Fibroblast of skin of left biceps (primary cell): ENCODE measurements at places on chromosomes 2 and 18.

DNA sequence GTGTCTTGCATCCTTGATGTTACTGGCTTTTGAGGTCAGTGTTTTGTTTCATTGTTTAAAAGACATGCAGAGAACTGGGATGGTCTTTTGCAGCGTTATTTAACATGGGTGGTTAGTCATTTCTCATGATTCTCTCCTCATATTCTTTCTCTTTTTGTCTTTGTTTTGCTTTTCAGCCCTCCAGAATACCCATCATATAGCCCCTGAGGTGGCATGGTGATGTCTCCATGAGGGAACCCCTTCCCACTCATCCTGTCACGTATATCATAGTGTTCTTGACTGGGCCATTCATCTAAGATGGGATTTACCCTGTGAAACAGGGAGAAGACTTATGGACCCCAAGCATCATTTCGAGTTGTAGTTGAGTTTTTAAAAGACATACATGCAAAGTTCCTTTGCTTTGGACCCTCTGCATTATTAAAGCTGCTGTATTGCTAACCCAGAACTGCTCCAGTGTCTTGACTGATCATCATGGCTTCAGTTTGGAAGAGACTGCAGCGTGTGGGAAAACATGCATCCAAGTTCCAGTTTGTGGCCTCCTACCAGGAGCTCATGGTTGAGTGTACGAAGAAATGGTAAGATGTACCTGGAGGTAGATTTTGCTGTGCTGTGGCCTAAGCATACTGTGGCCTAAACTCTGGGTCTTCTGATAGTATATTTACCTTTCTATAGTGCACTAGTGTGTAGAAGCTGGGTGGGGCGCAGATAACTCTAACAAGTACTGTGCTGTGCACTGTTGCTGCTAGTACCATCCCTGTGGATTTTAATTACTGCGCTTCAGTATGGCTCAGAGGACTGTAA, 1.4 kb downstream of the EHBP1 start:
- no peak for DNase-seq

GRCh38 chr2:862731-863466, 87.8 kb upstream of the SNTG2 start:
- DNase-seq: no peak

GRCh38 chr2:120587997-120588336, 147.7 kb upstream of the GLI2 start:
- DNase-seq: no peak

DNA sequence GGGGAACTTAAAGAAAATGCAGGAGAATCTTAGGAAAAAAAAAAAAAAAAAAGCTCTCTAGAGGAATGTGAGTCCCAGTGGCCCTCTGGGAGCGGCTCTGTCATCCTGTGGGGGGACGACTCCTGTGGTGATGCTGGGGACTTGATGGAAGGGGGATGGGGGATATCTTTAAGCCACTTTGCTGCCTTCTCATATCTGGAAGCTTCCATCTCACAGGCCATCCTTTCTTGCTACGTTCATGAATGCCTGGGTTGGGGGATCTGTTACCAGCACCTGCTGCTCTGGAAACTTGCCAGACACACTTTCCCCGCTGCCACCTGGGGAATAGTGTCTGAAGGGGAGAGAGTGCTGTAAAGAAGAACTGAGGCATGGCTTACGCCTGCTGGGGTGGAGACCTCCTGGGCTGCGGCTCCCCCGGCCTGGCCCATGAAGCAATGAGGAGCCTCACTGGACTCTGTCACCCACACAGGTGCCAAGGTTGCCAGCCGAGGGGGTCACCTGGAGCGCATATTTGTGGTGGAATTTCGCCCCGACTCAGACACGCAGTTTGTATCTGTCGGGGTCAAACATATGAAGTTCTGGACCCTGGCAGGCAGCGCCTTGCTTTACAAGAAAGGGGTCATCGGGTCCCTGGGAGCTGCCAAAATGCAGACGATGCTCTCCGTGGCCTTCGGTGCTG, 92.8 kb downstream of the RTN4 start:
- no peak for DNase-seq

DNA sequence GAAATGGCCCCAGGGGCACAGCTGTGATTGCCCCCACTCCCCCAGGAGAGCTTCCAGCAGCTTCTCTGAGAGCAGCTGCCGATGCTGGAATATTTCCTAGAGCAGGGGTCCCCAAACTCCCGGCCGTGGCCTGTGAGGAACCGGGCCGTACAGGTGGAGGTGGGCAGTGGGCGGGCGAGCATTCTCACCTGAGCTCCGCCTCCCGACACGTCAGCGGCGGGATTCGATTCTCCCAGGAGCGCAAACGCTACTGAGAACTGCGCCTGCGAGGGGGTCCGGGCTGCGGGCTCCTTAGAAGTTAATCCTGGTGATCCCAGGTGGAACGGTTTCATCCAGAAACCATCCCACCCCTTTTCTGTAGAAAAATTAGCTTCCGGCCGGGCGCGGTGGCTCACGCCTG, 69.1 kb upstream of the PXDN start:
- no peak for DNase-seq

DNA sequence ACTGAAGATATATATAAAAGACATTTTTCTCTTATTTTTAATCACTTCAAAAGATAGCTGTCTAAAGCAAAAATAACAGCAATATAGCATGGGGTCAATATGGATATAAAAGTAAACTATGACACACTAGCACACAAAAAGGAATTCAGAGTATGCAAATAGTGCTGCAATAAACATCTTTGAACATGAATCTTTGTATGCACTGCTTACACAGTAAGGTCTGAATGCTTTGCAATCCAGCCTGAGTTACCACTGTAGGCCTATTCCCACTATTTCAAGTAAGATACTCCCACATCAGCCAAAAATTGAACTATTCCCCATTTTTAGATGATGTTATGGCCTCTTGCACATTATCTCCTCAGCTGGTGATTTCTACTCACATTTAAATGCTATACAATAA, 27.4 kb upstream of the ERCC3 start:
- DNase-seq: no peak

DNA sequence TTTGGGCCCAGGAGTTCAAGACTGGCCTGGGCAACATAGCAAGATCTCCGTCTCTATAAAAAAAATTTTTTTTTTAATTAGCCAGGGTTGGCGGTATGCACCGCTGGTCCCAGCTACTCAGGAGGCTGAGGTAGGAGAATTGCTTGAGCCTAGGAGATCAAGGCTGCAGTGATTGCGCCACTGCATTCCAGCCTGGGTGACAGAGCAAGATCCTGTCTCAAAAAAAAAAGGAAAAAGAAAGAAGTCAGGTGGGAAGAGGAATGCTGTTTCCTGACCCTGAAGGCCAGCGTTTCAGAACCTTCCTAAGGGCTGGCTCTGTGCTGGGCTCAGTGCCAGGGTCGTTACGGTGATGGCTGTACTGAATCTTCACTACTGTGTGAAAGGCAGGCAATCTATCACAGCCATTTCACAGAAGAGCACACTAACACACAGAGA, 35.0 kb upstream of the AGAP1 start:
- no peak for DNase-seq

- DNase-seq: no peak
Observed at GRCh38 chr2:41618754-41619153, 429.1 kb upstream of the PKDCC start.

GRCh38 chr18:3179430-3180089, 40.2 kb downstream of the MYOM1 start:
- DNase-seq: no peak

GRCh38 chr2:212979799-212980198, 171.6 kb downstream of the IKZF2 start:
- no peak for DNase-seq

DNA sequence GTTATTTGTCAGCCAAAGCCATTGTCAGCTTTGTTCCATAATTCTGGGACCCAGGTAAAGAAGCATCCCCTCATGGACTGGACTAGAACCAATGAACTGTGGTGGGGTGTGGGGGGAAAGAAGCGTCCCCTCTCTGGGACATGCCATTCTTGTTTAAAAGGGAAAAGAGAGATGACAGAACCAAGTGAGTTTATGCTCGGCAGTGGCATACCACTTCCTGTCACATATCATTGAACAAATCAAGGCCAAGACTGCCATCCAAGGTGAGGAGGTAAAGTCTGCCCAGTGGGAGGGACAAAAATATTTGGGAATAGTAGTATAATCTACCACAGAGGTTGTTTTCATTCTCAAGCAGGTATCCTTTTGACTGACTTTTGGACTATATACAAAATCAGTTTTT, 4.7 kb upstream of the GLS start:
- no peak for DNase-seq

DNA sequence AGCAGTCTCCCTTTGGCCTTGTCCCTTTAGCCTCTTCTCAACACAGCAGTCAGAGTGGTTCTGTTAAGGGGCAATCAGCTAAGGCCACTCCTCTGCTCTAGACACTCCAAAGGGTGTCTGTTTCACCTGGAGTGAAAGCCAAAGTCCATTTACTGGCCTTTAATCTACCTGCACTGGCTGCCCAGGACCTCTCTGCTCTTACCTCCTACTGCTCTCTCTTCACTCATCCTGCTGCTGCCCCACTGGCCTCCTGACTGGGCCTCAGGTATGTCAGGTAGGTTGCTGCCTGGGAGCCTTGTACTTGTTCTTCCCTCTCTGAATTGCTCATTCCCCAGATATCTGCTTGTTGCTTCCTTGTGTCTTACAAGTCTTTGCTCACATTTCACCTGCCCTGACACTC, 68.2 kb downstream of the PIKFYVE start:
- DNase-seq: no peak

GRCh38 chr2:194002699-194003368, 1654.2 kb upstream of the SLC39A10 start:
- no peak for DNase-seq

GRCh38 chr2:128689971-128690370, 371.3 kb upstream of the HS6ST1 start:
- DNase-seq: no peak

- DNase-seq: no peak
Observed at GRCh38 chr2:66578687-66579106, 143.8 kb downstream of the MEIS1 start.

DNA sequence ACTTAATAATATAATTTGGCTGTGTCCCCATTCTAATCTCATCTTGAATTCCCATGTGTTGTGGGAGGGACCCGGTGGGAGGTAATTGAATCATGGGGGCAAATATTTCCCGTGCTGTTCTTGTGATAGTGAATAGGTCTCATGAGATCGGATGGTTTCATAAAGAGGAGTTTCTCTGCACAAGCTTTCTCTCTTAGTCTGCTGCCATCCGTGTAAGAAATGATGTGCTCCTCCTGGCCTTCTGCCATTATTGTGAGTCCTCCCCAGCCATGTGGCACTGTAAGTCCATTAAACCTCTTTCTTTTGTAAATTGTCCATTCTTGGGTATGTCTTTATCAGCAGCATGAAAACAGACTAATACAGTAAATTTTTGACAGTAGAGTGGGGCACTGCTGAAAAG, 102.5 kb upstream of the LTBP1 start:
- no peak for DNase-seq

DNA sequence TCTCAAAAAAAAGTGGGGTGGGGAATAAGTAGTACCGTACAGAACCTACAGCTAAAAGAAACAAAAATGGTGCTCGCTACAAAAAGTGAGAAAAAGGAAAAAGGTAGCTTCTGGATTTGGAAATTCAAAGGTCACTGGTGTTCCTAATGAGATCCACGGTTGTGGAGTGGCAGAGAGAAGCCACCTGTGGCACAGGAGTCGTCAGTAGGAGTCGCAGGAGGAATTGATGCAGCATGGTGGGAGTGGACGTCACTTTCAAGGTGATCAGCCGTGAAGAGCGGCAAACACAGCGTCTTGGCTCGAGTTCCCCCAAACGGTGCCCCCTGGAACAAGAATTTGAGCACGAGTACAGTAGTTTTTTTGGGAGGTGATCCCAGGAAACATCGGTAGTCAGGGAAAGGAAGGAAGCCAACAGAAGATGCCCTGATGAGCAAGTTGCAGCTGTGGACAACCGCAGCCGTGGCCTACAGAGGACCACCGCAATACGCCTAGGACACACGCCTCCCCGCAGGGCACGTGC, 1.4 kb upstream of the TTL start:
- no peak for DNase-seq

GRCh38 chr2:233029321-233029720, 3.2 kb upstream of the NEU2 start:
- DNase-seq: no peak

GRCh38 chr2:239034561-239035341, 186.9 kb downstream of the TWIST2 start:
- no peak for DNase-seq
